GM23338 (cell line): ENCODE measurements at places on chromosomes 5 and 9.
A peak's percentile ranks its signal among the peaks of the same experiment; 100 is the strongest.

- no peak for DNase-seq
Measured at GRCh38 chr9:126290871-126291270, 35.8 kb upstream of the MVB12B start.

DNA sequence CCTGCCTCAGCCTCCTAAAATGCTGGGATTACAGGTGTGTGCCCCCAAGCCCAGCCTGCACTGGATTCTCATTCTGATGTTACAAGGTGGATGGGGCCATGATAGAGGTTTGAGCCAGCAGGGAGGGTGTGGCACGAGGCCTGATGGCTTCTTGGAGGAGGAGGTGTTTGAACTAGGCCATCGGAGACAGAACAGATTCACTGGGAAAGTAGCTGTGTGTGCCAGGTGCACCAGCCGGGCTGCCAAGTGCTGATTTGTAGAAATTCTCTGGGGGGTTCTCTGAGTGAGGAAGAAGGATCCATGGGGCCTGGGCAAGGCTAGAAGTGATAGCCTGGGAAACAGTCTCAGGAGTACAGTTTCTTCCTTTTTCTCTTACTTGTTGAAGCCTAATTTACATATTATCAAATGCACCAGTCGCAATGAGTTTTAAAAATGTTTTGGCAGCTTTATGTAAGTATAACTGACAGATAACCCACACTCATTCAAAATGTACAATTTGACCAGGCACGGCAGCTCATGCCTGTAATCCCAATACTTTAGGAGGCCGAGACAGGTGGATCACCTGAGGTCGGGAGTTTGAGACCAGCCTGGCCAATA lies 31.1 kb upstream of the STXBP1 start:
- no peak for DNase-seq

- no peak for DNase-seq
Measured at GRCh38 chr5:133370904-133371303, 241.4 kb downstream of the FSTL4 start.

DNA sequence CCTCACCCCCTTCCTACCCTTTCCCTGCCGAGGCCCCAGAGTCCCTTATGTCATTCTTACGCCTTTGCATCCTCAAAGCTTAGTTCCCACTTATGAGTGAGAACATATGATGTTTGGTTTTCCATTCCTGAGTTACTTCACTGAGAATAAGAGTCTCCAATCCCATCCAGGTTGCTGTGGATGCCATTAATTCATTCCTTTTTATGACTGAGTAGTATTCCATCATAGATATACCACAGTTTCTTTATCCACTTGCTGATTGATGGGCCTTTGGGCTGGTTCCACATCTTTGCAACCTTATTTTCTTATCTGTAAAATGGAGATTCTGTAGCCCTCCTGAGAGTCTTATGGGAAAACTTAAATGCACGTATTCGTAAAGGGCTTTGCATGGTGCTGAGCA lies 36.8 kb downstream of the CRB2 start:
- no peak for DNase-seq

- DNase-seq = no peak
Measured at GRCh38 chr9:22009506-22009867, 382 bp upstream of the CDKN2B start.

- peak; percentile 44 for DNase-seq
Measured at GRCh38 chr9:107044872-107045271, 181.9 kb downstream of the ZNF462 start.

DNA sequence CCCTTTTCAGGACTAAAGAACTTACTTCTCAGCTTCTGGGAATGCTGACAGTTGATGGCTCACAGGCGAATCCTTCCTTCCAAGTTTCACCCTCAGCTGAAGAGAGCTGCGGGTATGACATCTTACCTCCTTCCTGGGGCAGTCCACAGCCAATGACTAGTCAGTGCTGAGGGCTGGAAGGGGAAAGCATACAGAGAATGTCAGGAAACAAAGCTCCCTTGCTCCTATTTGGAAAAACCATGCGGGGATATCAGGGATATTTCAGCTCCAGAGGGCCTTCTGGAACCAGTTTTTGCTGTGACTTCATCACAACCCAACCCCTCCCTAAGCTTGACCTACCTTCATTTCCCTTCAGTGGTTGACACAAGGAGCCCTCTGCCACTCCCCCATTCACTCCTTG lies 15.7 kb downstream of the FTMT start:
- peak; percentile 28 for DNase-seq

- no peak for DNase-seq
Measured at GRCh38 chr9:94983552-94983951, 257.1 kb downstream of the AOPEP start.

DNA sequence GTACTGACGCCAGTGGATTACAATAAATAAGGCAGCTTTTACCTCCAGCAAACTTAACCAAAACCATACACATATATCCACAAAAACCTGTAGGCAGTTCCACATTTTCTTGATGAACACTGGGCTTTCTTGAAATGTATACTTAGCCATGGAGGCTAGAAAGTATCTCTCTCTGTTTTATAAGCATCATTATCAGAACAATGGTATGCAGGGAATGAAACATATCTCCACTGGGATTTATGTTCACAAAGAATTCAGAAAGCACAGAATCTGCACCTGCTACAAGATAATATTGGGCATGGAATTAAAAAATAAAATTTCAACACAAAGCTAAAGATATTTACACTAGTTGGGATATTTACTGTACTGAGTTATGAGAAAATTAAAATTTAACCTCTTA lies 126.1 kb upstream of the RASA1 start:
- DNase-seq = no peak

- peak; percentile 77 for DNase-seq
Measured at GRCh38 chr5:14269395-14269794, 126.3 kb downstream of the TRIO start.

DNA sequence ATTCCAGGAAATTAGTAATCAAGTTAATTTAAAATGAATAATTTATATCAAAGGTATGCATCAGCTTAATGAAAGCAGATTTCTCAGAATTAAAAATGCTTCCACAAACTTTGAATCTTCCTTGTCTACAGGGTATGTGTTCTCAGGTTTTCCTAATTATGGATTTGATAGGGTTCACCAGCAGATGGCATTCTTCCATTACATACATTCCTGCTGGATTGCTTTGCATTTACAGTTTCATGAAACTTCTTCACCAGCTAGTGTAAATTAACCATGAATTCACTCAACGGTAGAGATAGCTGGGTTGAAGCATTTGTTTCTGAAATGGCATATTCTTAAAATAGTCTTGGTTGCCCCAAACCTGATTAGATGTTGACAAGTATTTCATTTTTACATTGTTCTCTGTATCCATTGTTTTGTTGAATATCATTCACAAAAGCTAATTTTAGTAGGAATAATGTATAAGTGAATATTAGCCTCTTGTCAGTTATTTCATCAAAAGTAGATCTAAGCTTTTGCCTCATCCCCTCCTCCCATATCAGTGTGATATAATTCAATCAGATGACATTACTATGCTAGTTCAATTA lies 68.7 kb upstream of the WDR41 start:
- DNase-seq = peak; percentile 79

GRCh38 chr5:154487541-154487940 lies 9.5 kb upstream of the HAND1 start:
- no peak for DNase-seq

GRCh38 chr5:1011741-1012312 lies 3.2 kb downstream of the NKD2 start:
- DNase-seq = no peak

DNA sequence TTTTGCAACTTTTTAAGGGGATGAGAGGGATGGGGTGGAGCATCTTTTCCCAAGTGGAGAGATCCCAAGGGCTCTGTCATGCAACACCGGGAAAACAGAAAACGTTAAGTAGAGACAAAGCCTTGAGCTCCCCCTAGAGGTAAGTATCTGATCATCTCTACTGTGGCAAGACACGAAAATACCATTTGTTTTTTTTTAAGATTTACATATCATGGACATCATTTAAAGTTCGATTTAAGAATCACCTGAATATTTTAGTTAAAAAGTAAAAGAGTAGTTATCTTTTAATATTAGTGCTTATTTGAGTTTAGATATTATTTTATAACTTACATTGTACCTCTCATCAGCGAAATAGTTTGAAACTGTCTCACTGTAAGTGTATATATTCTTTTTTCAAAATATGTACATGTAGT lies 200.4 kb downstream of the LRRC70 start:
- DNase-seq = peak; percentile 92

GRCh38 chr9:114745879-114746550 lies 59.8 kb downstream of the TNFSF15 start:
- DNase-seq = no peak

- no peak for DNase-seq
Measured at GRCh38 chr5:14879937-14880589, 8.5 kb upstream of the ANKH start.
